ENCODE measurements at places on chromosomes 11 and 22.

DNA sequence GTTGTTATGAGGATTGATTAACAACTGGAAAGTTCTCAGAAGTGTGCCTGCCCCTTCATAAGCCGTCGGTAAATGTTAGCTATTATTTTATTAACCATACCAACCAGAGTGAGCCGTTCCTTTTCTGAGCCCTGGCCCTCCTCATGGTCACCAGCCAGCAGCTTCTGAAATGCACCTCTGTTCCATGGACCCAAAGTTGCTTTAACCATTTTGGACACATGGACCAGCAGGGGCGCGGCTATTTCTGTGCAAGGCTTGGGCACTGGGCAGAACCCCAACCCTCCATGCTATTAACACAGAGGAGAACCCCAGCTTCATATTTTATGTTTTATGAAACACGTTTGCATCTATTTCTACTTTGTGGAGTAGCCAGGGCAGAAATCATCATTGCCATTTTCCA lies 18.6 kb upstream of the SCGB1A1 start:
- no peak for DNase-seq

GRCh38 chr11:21582791-21583190 lies 610.1 kb upstream of the ANO5 start:
- DNase-seq, result no peak

DNA sequence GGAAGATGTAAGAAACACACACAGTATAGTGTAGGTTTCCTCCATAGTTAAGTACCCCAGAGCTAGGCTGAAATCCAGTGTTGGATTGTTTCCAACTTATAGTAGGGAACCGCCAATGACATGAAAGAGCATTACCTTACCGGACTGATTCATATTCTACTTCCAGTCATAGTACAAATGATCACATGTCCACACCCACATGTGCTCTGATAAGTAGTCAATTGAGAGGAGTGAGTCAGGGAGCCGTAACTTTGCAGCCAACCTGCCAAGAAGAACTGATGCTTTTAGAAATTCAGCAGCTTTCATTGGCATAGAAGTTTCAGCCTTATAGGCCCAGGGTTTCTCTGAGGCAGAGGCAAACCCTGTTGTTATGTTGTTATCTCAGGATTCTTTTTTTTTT lies 240.6 kb downstream of the ETS1 start:
- no peak for DNase-seq

DNA sequence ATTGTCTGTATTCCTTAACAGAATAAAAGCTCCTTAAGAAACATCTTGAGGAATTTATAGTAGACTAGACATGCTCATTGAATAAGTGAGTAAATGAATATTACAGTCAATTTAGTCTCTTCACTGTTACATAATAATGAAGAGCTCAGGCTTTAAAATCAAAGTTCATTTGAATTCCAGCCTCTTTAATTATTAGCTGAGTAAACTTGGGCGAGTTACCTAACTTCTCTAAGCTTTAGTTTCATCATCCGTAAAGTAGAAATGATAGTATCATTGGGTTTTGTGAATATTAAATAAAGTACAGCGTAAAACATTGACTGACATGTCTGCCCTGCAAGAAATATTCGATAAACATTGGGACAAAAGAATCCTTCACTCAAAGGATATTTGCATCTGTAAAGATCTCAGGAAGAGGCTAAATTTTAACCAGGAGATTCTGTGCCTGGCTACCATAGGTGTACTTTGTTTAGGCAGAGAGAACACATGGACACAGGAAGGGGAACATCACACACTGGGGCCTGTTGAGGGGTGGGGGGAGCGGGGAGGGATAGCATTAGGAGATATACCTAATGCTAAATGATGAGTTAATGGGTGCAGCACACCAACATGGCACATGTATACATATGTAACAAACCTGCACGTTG lies 15.2 kb upstream of the BBOX1 start:
- no peak for DNase-seq

DNA sequence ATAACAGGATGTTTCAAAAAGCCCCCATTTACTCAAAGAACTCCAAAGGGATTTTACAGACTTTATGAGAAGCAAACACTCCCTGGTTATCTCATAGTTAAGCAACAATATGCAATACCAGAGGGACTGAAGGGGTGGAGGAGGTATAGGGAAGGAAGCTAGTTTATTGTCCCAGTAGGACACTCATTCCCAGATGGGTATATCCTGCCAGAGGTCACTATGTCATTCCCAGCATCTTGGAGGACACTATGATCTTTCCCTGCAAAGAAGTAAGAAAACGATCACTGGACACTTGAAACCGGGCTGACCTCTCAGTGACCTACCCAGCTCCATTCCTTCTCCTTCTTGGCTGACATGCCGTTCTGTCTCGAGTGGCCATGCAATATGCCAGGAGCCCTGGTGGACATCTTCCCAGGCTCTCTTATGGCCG lies 114.5 kb downstream of the NAT10 start:
- no peak for DNase-seq

DNA sequence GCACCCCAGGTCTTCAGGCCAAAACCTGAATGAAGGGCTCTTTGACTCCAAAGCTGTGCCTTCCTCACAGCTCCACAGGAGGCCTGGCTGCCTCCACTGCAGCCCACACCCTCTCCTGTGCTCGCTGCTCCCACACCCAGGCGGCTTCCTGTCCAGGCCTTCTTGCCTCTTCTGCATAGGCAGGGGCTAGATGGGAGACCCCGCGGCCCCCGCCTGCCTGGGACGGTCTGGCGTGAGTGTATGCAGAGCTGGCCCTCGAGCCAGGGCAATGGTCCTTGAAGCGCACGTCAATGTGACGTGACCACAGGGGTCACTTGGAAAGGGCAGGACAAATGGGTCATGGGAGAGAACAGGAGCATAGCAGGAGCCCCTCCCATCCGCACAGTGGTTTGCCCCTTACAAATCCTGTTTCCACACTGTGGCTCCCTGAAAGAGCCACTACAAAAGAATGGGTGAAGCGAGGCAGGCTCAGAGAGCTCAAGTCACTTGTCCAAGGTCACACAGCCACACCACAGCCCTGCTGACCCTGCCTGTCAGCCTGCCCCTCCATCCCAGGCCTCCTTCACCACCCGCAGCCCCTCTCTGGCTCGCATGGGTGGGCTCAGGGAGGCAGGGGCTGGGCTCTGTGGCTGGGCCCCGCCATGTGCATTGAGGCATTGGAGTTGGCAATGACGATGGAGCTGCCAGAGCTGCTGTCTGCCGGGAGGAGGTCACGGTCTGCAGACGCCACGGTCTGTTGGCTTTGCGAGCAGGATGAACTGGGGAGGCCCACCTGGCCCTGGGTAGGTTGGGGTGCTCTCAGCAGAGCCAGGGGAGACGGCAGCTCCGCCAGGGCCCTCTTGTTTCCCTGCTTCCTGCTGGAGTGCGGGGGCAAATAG lies 71.2 kb upstream of the WNT11 start:
- DNase-seq, result no peak

DNA sequence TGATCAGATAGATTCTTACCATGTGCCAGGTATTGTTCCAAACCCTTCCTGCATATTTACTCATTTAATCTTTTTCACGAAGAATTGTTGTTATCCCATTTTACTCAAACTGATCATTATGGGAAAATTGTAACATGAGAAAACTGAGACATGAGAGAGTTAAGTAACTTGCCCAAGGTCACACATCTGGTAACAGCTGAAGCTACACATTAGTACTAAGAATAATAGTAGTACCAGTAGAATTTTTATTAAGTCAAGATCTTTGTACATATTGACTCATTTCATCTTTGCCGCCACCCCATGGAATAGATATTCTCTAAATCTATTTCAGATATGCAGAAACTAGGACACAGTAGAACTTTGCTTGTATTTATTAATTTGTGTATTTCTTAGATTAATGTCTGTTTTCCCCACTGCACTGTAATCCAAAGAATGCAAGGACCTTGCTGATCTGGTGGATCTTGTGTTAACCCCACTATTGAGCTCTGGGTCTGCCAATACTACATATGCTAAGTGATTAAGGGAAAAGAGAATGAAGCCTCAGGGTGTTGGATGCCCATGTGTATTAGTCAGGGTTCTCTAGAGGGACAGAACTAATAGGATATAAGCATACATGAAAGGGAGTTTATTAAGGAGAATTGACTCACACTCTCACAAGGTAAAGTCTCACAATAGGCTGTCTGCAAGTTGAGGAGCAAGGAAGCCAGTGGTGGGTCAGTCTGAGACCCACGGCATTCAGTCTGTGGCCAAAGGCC lies 72.8 kb downstream of the PARVA start:
- DNase-seq, result no peak

DNA sequence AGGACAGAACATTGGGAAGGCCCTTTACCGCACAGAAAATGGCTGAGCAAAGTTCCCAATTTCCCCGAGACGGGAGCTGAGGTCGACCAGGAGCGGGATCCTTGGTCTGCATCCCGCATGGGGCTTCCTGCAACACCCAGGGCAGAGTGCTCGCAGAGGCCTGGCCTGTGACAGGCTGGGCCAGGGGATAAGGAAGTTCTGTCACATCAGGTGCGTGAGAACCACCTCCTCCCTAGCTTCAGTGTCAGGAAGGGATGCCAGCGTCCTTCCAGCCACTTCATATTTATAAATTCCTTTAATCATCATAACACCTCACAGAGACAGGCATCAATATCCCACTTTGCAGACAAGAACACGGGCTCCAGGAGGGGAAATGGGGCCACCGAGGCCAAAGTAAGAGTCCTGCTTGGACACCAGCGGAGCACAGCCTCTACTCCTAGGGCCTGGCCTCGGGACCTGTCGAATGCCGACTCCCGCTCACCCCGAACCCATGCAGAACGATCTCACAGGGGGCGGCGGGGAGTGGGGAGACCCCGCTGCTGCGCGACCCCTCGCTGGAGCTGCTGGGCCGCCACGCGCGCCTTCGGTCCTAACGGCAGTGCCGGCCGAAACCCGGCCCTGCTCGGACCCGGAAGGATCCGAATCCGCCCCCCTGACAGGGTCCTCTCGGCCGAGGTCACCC lies 532 bp downstream of the BET1L start:
- no peak for DNase-seq

DNA sequence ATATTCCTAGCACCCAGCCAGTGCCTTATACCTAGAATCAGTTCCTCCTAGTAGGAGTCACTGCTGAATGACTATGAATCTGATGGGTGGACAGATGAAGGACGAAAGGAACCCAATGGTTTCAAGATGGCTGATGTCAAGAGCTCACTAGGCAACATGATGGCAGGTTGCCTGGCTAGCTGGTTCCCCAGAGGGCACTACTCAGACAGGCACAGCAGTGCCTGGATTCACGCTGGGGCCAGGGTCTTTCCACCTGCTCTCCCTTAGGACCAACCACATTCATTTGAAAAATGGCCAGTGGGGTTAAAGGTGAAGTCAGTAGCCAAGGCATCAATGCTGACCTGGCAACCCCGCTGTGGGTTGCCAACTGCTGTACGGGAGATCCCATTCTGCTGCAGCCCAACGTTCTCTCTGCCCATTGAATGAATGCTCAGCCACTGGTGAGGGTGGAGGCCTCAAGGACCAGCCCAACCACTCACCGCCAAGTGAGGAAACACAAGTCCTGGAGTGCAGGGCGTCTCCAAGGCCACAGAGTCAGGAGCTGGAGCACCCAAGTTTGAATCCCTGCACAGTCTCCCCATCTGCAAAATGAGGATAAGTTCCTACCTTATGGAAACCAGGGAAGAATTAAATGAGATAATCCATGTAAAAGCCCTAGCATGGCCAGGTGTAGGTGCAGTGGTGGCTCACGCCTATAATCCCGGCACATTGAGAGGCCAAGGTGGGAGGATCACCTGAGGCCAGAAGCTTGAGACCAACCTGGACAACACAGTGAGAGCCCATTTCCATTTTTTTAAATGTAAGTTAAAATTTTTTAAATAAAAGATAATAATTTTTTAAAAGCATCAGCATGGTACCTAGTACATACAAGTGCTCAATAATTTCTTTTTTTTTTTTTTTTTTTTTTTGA lies 12.4 kb downstream of the MYH9 start:
- DNase-seq, result no peak

DNA sequence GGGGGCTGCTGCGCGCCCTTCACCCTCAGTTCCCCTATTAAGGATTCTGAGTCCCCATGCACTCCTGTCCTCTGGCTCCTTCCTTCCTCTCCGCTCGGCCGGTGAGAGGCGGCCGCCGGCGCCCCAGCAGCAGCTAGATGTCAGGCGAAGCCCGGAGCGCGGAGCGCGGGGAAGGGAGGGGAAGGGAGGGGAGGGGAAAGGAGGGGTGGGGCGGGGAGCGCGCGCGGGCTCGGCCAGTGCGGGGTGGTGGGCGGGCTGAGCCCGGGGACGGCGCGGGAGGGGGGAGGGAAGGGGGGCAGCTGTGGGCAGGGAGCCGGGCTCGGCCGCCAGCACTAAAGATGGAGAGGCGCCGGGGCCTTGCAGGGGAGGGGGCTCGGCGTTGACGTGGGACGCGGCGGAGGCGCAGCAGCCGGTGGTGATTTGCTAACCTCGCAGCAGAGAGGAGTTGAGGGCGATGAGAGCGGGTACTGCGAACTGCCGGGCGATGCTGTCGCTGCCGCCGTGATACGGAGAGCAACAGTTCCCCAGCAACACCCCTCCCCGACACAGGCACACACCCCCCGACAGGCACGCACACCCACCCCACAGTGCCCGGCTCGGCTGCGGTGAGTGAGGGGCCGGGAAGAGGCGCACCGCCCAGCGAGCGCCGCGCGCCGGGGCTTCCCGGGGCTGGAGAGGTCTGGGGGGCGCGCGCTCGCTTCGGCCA lies at the start of gene ZBTB16:
Gene ZBTB16, plus strand, starts transcription at position 434 of the 706 bp plus-strand sequence. CDS start 3,590 bp downstream, outside the sequence.
- no peak for DNase-seq

GRCh38 chr22:24486501-24486921 lies 8.6 kb upstream of the UPB1 start:
- DNase-seq, result no peak

All from activated CD4-positive, CD25-positive, alpha-beta regulatory T cell treated with anti-CD3 and anti-CD28 coated beads, Interleukin-2, amount 50 U/mL, for 72 hours (primary cell).